ENCODE measurements at places on chromosomes 13 and 19. TPM values are rescaled to one million over a fixed set of nuclear protein-coding genes. Genes with fewer than 3 reads are reported as not detected.

TPTE2 gene
- total RNA-seq = not detected

PDX1 gene
- not detected for total RNA-seq

PAF1 gene
- total RNA-seq = 46.6 TPM

URAD gene
- not detected for total RNA-seq

SOX1 gene
- total RNA-seq = not detected

PCDH20 gene
- total RNA-seq = not detected

ZNF880 gene
- 23.0 TPM for total RNA-seq
